Right renal cortex interstitium (tissue), 3 donors: ENCODE measurements at places on chromosomes 1 and 21.

GRCh38 chr1:64163970-64164369 lies 39.5 kb upstream of the UBE2U start:
- no peak for DNase-seq

GRCh38 chr1:158095737-158096335 lies 84.9 kb upstream of the CD1D start:
- no peak for DNase-seq

DNA sequence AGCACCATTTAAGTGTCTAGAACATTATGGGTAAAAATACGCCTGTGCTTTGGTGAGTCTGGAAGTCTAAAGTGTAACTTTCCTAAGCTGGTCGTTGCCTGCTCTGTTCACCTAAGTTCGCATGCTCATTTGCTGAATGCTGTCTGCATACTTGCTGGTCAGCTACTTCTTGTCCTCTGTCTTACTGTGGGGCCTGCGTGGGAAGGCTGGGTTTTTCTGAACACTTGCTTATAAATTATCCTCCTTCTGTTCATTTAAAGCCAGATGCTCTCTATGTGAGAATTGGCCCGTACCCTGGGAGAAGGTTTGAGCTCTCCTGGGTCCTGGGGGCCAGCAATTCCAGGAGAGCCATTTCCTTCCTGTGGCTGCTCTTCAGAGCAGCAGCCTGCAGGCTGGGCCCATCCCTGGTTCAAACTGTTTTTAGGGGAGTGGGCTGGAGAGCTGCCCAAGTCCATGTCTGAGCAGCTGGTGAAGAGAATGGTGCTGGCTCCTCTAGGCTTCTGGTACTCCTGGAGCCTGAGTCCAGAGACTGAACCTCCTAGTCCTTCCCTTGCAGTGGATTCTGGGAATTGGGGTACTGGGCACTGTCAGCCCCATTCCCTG lies 75.7 kb downstream of the GALNT2 start:
- DNase-seq = no peak

DNA sequence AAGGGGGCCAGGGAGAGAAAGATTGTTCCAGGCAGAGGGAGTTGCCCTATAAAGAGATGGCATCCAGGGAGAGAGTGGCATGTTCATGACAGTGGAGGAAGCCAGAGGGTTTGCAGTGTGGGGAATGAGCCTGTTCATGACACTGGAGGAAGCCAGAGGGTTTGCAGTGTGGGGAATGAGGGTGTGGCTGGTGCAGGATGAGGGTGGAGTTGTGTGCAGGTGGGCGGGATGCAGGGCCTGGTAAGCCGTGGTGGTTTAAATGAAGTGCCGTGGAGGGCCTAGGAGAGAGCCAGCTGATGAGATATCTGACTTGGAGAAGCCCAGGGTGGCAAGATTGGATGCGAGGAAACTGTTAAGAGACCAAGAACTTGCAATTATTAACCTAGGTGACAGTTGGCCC lies 131.8 kb downstream of the CAMTA1 start:
- no peak for DNase-seq

GRCh38 chr1:24960071-24960801 lies 30.2 kb upstream of the RUNX3 start:
- no peak for DNase-seq

GRCh38 chr1:41689558-41689981 lies 205.1 kb upstream of the EDN2 start:
- no peak for DNase-seq

- no peak for DNase-seq
These were observed 9.8 kb downstream of the IFNGR2 start for GRCh38 chr21:33412832-33413519.

DNA sequence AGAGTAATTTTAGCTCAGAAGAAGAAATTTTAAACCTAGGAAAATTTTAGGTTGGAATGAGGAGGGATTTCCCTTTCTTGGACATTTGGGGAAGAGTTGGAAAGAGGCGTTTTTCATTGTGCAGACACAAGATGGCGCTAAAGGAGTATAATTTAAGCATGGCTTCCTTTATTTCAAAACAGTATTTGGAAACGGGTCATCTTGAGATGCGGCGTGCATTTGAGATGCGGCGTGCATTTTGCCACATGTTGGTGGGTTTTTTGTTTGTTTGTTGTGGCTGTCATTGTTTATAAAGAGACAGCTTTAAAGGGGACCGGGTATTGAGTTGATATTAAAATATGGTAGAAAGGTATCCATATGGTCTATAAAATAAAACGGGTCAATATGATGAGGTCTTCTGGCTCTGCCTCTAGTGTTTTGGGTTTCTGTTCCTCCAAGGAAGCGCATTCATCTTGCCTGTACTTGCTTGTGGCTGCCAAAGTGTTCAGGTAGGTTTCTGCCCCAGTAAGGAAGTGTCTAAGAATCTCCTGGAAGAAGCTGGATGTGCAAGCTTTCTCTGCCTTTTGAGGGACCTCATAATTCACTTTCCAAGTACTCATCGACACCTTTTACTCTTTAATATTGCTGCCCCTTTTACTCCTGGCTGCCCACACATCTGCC lies 210.3 kb downstream of the SLC35F3 start:
- DNase-seq = no peak

DNA sequence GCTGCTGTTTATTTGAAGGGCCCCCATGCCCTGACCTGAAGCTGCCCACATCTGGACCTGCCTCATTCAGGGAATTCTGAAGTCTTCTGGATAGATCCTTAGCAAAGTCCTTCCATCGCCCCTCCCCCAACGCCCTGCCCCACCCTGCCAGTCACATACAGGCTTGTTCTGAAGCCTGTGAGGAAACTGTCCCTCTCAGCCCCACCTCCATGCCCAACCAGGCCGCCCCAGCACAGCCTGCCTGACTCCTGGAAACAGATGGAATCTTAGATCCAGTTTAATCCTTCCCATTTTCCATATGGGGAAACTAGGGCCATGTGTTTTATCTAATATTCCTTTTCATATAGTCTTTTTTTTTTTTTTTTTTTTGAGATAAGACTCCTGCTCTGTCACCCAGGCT lies 44.5 kb upstream of the GPR37L1 start:
- DNase-seq = no peak

DNA sequence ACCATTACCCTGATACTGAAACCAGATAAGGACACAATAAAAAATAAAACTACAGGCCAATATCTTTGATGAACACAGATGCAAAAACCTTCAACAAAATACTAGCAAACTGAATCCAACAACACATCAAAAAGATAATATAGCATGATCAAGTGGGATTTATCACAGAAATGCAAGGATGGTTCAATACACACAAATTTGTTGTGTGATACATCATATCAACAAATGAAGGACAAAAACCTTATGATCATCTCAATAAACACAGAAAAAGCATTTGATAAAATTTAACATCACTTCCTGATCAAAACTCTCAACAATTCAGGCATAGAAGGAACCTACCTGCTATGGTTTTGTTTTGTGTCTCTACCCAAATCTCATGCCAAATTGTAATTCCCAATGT lies 74.3 kb upstream of the VANGL1 start:
- no peak for DNase-seq

GRCh38 chr1:168786476-168787330 lies 57.7 kb upstream of the DPT start:
- no peak for DNase-seq

DNA sequence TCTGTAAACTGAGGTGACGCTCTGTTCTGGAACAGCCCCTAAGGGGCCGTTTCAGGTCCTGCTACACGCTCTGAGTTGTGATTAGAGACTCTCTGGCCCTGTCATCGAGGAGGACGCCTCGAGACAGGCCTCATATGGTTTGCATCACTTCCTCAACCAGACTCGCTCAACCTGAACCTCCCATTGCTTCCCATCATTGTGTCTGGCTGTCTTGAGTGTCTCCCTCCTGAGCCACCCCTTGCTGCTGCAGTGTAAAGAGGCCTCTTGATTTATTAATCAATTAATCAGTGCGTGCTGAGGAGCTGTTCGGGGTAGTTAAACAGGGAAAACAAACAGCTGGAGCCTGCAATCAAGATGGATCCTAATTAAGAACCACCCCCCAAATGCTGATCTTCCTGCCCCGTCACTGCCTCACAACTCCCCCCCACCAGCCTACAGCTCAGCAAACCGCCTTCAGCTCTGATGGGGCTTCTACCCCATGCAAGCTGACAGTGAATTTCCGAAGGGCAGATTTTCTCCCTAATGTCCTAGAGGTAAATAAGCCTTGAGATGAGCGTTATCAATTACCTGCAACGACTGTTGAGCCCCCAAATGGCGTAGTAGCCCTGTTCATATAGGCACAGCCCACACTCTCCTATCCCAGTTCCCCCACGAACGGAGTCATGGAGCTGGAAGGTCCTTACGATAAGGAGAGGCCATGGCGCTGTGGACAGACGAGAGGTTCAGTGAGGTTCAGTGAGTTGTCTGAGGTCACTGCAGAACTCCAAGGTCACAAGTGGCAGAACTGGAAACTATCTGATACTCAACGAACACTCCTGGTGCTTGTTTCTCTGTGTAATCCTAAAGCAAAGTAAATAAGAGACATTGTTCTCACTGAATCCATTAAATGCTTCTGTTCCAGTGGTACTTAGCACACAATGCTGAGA lies 210.6 kb downstream of the KIF26B start:
- peak; percentile 81 for DNase-seq

GRCh38 chr1:211237579-211237978 lies 21.6 kb upstream of the RCOR3 start:
- no peak for DNase-seq

DNA sequence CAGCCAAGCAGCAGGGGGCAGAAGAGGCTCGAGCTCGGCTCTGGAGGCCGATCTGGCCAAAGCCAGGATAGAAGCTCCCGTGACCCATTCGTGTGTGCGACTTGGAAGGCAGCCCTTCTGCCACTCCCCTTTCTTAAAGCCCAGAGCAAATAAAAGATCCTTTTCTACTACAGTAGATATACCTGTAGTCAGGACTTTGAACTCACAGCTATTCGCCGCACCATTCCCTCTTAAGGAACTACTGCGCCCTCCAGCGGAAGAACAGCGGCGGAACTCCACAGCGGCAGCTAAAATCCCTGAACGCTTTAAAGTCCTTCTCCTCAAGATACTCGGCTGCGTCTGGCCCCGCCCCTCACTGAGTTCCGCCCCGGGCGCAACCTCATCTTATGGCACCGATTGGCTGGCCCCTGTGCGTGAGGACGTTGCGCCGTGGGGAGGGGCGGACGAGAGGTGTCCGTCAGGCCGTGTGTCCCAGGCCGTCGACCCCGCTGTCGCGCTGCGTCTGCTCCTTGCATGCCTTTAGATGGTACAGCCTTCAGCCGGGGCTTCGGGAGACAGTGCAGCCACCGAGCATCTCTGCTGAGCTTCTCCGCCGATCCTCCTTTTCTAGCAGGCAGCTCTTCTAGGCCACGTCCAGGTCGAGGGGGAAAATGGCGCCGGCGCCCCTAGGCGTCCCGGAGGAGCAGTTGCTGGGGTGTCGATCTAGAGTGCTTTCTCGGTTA lies at the start of gene LRIG2:
Gene LRIG2 (plus strand): TSS at position 442 of the 722 bp plus-strand sequence. CDS start 209 bp downstream, at position 651.
- peak; percentile 96 for DNase-seq

DNA sequence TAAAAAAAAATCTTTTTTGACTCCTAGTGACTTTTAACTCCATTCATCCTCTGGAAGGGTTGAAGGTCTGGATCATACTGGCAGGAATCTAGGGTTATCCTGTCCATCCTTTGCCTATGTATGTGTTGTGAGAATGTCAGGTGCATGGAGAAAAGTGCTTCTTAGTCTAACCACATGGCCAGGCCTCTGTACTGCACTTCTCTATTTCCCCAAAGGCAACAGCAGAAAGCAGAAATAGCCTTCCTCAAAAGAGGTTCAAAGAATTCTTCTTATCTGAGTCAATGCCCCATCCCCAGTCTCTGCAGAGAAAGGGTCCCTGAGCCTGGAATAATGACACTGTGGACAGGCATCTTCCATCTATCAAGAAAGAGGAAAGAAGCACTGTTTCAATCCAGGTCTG lies 85.7 kb upstream of the CD34 start:
- no peak for DNase-seq

- DNase-seq = no peak
These were observed 43.0 kb downstream of the ATG4C start for GRCh38 chr1:62826901-62827300.

GRCh38 chr1:9363061-9363471 lies 70.4 kb downstream of the SPSB1 start:
- DNase-seq = no peak

GRCh38 chr1:54003249-54003646 lies 14.7 kb downstream of the LDLRAD1 start:
- no peak for DNase-seq

DNA sequence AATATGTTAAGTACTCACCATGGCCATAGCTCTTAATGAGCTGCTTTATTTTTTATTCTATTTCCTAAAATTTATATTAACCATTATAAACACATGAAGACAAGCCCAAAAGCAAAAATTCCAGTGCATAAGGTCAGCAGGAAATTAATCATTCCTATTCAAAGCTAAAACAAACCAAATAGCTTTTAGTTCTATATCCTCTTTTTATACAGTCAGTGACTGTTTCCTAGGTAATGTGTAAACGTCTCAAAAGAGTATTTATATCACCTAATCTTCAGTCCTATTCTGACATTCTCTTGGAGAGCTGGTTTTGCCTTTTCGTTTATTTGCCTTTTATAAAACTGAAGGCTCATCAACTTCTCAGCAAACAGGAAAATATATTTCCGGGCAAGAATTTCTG lies 4.2 kb downstream of the GOLPH3L start:
- no peak for DNase-seq

DNA sequence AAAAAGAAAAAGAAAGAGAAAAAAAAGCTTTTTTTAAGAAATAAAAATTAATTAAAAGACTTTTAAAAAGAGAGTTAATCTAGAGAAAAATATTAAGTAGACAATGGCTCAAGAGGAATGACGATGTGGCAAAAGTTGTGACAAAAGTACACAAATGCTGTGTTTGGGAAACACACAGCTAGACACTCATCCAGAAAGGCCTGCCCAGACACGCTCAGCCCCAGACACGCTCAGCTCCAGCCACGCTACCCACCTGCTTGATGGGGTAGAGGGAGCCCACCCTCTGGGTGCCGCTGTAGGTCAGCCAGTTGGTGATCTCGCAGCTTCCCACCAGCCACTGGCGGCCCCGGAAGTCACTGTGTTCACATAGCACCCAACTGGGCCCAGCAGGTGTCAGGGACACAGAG lies 10.2 kb downstream of the CD52 start:
- no peak for DNase-seq

- DNase-seq = no peak
These were observed 4.5 kb upstream of the CRABP2 start for GRCh38 chr1:156709757-156710489.

DNA sequence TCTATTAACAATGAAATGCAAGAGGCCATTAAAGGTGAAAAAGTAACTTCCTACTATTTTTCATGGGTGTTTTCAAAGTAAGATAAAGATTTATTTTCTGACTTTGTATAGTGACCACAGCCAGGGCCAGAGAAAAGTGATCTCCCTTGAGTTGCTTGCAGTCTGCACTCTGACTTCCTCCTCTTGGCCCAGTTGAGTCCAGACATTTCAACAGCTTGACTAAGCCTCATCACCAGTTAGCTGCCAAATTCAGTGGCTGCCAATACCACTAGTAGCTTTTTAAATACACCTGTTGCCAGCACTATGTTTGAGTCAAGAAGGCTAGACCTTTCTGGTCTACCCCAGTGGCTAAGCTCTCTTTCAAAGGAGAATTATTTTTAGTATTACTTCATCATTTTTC lies 3.7 kb upstream of the NEK7 start:
- no peak for DNase-seq

- no peak for DNase-seq
These were observed 327.5 kb upstream of the POGK start for GRCh38 chr1:166511761-166512160.

GRCh38 chr1:12244078-12244477 lies 14.2 kb downstream of the VPS13D start:
- DNase-seq = no peak

- DNase-seq = no peak
These were observed 372.4 kb downstream of the TGFB2 start for GRCh38 chr1:218717575-218717974.
